Natural killer cell (primary cell): ENCODE measurements at places on chromosomes 11 and 22. TPM values are rescaled to one million over a fixed set of nuclear protein-coding genes. Genes with fewer than 3 reads are reported as not detected.

The OR9G1 gene
- not detected for total RNA-seq

GRCh38 chr11:122653916-122654585 is 1.5 kb upstream of the UBASH3B start:
- DNase-seq: no peak

The TENM4 gene
- 0.63 TPM for total RNA-seq

The POU2F3 gene
- not detected for total RNA-seq
